Chondrocyte (in vitro differentiated cells): ENCODE measurements at places on chromosomes 5 and 9. TPM values are rescaled to one million over a fixed set of nuclear protein-coding genes. Genes with fewer than 3 reads are reported as not detected.
A peak's percentile ranks its signal among the peaks of the same experiment; 100 is the strongest.

DNA sequence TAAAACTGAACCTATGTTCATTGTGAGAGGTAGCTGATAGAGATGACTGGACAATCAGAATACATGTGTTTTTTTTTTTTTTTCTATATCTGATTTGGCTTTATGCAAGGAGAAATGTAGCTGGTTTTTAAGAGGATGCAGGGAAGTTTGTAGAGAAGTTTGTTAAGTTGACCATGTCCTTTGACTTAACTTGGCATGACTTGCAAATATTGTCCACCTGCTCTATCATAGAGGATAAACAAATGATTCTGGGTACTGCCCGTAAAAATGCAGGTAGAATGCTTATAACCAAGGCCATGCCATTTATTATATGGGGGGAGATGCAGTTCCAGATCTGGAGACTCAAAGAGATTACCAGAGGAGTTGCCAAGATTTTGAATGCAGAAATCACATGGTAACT is 13.7 kb upstream of the NNT start:
- no peak overlapping the region for H3K4me3 ChIP-seq
- peaks cover 2% of the 10 kb centered on the region for H3K36me3 ChIP-seq
- H3K4me1 ChIP-seq, result peaks cover 9% of the 10 kb centered on the region
- no peak for DNase-seq

GRCh38 chr5:110086658-110087388 is 397.1 kb downstream of the MAN2A1 start:
- peaks cover 11% of the 10 kb centered on the region for H3K4me1 ChIP-seq
- no peaks in the 10 kb centered on the region for H3K36me3 ChIP-seq
- H3K4me3 ChIP-seq, result no peak overlapping the region

DNA sequence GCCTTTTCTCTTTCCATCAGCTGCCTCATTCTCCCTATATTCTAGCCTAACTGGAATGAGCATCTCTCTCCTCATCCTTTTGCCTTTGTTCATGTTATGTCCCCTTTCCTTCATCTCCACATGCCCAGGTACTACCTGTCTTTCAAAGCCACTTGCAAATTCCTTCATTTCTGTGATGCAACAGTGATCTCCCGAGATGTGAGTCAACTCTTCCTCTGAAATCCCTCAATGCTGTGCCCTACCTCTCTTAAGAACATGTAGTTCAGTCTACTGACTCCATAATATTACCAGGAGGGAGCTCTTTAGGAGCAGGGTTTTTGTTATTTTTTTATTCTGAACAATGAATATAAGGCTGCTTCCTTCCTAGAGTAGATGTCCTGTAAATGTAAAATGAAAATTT is 91.6 kb downstream of the ZNF462 start:
- no peak overlapping the region for H3K4me3 ChIP-seq
- no peak overlapping the region for H3K27ac ChIP-seq
- no peak for DNase-seq
- no peaks in the 10 kb centered on the region for H3K27me3 ChIP-seq
- H3K36me3 ChIP-seq, result peaks cover 25% of the 10 kb centered on the region

GRCh38 chr5:78467752-78468357 is 107.4 kb downstream of the SCAMP1 start:
- no peaks in the 10 kb centered on the region for H3K27me3 ChIP-seq
- no peak for DNase-seq
- peaks cover 7% of the 10 kb centered on the region for H3K36me3 ChIP-seq
- H3K27ac ChIP-seq, result no peak overlapping the region
- no peak overlapping the region for H3K4me3 ChIP-seq

DNA sequence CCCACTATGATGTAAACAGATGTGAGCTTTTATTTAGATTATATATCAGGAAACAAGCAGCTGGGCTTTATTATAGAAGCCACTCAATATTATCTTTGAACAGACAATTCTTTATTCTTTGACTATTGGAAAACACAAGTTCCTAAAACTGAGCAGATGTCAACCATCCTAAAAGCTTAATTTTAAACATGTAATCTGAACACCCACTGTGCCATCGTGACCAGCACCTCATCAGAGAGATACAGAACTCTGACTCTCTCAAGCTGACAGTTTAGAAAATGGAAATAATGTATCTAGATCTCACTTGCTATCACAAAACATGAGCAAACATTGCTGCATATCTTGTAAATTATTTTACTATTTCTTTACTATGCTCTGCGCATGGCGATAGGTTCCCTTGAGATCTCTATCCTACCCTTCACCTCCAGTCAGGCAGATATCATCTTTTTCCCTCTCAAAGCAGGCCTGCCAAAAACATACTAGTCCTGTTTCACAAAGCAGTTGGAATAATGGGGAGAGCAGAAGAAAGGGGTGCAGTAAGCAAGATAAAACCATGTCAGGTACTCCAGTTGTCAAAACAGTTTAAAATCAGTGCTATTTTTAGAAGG is 151.0 kb downstream of the KIAA0825 start:
- no peaks in the 10 kb centered on the region for H3K27me3 ChIP-seq
- no peak overlapping the region for H3K4me3 ChIP-seq
- no peak overlapping the region for H3K27ac ChIP-seq
- no peak for DNase-seq
- peaks cover 5% of the 10 kb centered on the region for H3K4me1 ChIP-seq

DNA sequence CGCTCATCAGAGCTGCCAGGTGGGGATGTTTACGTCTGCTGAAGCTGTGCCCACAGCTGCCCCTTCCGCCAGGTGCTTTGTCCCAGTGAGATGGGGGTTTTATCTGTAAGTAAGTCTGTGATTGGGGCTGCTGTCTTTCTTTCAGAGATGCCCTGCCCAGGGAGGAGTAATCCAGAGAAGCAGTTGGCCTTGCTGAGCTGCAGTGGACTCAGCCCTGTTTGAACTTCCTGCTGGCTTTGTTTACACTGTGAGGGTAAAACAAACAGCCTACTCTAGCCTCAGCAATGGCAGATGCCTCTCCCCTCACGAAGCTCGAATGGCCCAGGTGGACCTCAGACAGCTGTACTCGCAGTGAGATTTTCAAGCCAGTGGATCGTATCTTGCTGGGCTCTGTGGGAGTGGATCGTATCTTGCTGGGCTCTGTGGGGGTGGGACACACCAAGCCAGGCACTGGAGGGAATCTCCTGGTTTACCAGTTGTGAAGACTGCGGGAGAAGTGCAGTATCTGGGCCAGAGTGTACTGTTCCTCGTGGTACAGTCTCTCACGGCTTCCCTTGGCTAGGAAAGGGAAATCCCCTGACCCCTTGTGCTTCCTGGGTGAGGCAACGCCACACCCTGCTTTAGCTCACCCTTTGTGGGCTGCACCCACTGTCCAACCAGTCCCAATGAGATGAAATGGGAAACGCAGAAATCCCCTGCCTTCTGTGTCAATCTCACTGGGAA is 530.1 kb upstream of the DMAC1 start:
- peaks cover 2% of the 10 kb centered on the region for H3K27me3 ChIP-seq
- H3K27ac ChIP-seq, result no peak overlapping the region
- H3K36me3 ChIP-seq, result peaks cover 6% of the 10 kb centered on the region
- H3K4me3 ChIP-seq, result no peak overlapping the region
- no peak for DNase-seq
- no peaks in the 10 kb centered on the region for H3K4me1 ChIP-seq

- H3K27me3 ChIP-seq, result no peaks in the 10 kb centered on the region
- peak; percentile 53 for DNase-seq
- peak overlapping the region; percentile 92 for H3K27ac ChIP-seq
- H3K4me3 ChIP-seq, result no peak overlapping the region
- peaks cover 13% of the 10 kb centered on the region for H3K36me3 ChIP-seq
These were observed 45.7 kb upstream of the ORM1 start for GRCh38 chr9:114276908-114277821.

- no peaks in the 10 kb centered on the region for H3K27me3 ChIP-seq
- H3K4me1 ChIP-seq, result no peaks in the 10 kb centered on the region
- H3K27ac ChIP-seq, result no peak overlapping the region
- no peak overlapping the region for H3K4me3 ChIP-seq
- DNase-seq, result no peak
- H3K36me3 ChIP-seq, result no peaks in the 10 kb centered on the region
These were observed 340.4 kb downstream of the RASEF start for GRCh38 chr9:82722561-82722960.

DNA sequence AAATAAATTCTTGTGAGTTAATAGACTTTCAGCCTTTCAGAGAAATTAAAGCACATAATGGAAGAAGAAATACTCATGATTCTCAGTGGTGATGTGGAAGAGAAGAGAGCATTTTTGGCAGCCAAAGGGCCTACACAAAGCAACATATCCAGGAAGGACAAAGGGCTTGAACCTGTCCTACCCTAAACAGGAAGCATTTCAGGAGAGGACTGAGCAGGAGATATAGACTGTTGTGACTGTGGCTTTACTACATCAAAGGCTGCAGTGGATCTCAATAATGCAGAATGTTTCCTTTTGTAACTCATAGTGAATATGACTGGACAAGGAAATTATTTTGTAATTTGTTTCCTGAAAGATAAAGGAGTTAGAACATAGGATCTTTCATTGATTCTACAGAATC is 1.3 kb upstream of the PARP8 start:
- no peak for DNase-seq
- peaks cover 1% of the 10 kb centered on the region for H3K27me3 ChIP-seq
- no peak overlapping the region for H3K27ac ChIP-seq
- H3K4me1 ChIP-seq, result peaks cover 30% of the 10 kb centered on the region
- no peaks in the 10 kb centered on the region for H3K36me3 ChIP-seq

DNA sequence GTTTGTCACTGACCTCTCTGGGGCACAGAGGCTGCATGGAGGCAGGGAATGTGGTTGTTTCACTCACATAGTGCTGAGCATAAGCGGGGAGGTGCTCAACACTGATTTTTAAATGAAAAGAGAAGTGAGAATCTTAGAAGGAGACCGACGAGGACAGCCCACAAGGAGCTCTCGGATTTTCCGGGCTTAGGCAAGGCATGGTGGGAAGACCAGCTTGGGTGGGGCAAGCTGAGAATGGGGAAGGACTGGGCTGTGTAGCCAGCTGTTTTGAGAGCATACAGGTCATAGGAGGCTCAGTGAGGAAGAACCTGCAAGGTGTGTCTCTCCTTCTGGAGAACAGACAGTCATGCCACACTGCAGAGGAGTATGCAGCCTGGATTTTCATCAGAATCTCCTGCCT is 86.0 kb upstream of the TNFSF8 start:
- H3K4me3 ChIP-seq, result no peak overlapping the region
- H3K27ac ChIP-seq, result no peak overlapping the region
- H3K36me3 ChIP-seq, result peaks cover 2% of the 10 kb centered on the region
- DNase-seq, result no peak

- peaks cover 2% of the 10 kb centered on the region for H3K36me3 ChIP-seq
- no peak overlapping the region for H3K27ac ChIP-seq
- DNase-seq, result no peak
- H3K27me3 ChIP-seq, result no peaks in the 10 kb centered on the region
- H3K4me3 ChIP-seq, result no peak overlapping the region
These were observed 145.9 kb downstream of the YIPF5 start for GRCh38 chr5:144024545-144024944.

GRCh38 chr9:14887149-14887548 is 23.1 kb downstream of the FREM1 start:
- peaks cover 19% of the 10 kb centered on the region for H3K4me1 ChIP-seq
- no peaks in the 10 kb centered on the region for H3K27me3 ChIP-seq
- no peak overlapping the region for H3K27ac ChIP-seq

GRCh38 chr5:43313854-43314457 is 744 bp upstream of the HMGCS1 start:
- peaks cover 46% of the 10 kb centered on the region for H3K4me1 ChIP-seq
- H3K27me3 ChIP-seq, result no peaks in the 10 kb centered on the region
- H3K4me3 ChIP-seq, result peak overlapping the region; percentile 69

DNA sequence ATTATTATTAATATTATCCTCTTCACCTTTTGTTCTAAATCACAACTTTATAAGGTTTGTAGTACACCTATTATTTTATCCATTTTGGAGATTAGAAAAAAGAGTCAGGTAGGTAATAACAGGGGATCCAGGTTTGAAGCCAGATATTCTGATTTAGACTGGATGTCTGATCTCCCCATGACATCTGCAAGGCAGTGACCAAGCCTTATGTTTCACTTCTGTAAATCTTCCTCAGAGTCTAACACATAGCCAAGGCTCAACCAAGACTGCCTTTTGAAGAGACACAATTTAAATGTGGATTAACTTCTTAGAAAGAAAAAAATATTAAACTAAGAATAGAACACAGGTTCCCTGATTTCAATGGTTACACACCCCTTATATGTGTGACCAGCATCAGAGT is 44.2 kb downstream of the CETN3 start:
- H3K4me3 ChIP-seq, result no peak overlapping the region
- no peaks in the 10 kb centered on the region for H3K4me1 ChIP-seq
- DNase-seq, result no peak
- H3K27ac ChIP-seq, result no peak overlapping the region
- peaks cover 11% of the 10 kb centered on the region for H3K27me3 ChIP-seq

- no peak overlapping the region for H3K4me3 ChIP-seq
- H3K27ac ChIP-seq, result no peak overlapping the region
- H3K36me3 ChIP-seq, result peaks cover 4% of the 10 kb centered on the region
- peak; percentile 88 for DNase-seq
These were observed 54.4 kb downstream of the MRPL36 start for GRCh38 chr5:1745123-1745795.

GRCh38 chr9:107660976-107661375 is 171.4 kb upstream of the KLF4 start:
- no peak for DNase-seq
- no peak overlapping the region for H3K27ac ChIP-seq
- H3K36me3 ChIP-seq, result peaks cover 6% of the 10 kb centered on the region
- H3K27me3 ChIP-seq, result peaks cover 18% of the 10 kb centered on the region

DNA sequence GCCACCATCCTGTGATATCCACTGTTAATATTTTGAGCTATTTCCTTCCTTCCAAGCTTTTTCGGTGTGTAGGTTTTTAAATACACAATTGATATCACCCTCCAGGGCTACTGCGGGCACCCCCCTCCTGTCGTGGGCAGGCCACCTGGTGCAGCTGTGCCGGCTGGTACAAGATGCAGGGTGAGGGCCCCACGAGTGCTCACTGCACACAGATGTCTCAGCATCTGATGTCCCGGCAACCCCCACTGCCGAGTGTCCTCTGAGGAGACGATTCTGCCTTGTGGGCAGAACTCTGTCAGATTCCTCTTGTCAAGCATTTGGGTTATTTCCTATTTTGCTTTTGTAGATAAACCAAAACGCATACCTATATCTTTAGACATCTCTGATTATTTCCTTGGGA is 25.1 kb downstream of the CACNA1B start:
- H3K27ac ChIP-seq, result no peak overlapping the region
- H3K4me1 ChIP-seq, result peaks cover 4% of the 10 kb centered on the region
- no peak for DNase-seq

- H3K36me3 ChIP-seq, result peaks cover 2% of the 10 kb centered on the region
- no peak overlapping the region for H3K27ac ChIP-seq
- peak overlapping the region; percentile 55 for H3K4me3 ChIP-seq
- DNase-seq, result no peak
- peaks cover 80% of the 10 kb centered on the region for H3K27me3 ChIP-seq
These were observed 6.6 kb downstream of the POU4F3 start for GRCh38 chr5:146345240-146345577.

OTP gene
- total RNA-seq, result not detected in 3 replicates

NFIL3 gene
- total RNA-seq, result 22.5 to 43.3 TPM (median 43.2 TPM) in 3 replicates

TIMD4 gene
- total RNA-seq, result not detected in 3 replicates

PRDM9 gene
- total RNA-seq, result not detected in 3 replicates

SLC27A6 gene
- total RNA-seq, result 0.27 to 0.62 TPM in 2 of 3 replicates, not detected in the other

DMGDH gene
- 1.9 to 3.2 TPM (median 3.1 TPM) in 3 replicates for total RNA-seq
